ENCODE measurements at places on chromosomes 5 and 9. TPM values are rescaled to one million over a fixed set of nuclear protein-coding genes. Genes with fewer than 3 reads are reported as not detected.

Gene TRPM3
- total RNA-seq, result 1.6 TPM

Gene PFN3
- total RNA-seq, result not detected

Gene HK3
- 4.2 TPM for total RNA-seq

Gene PCDHB13
- 1.6 TPM for total RNA-seq

Gene TMC1
- 0.52 TPM for total RNA-seq

Gene KCNMB1
- total RNA-seq, result under 0.01 TPM

Gene FREM1
- total RNA-seq, result 17.2 TPM

Data from skeletal muscle tissue (tissue), 5 donors.